KG1 (cell line): ENCODE measurements at places on chromosomes 2 and 18.
A peak's percentile ranks its signal among the peaks of the same experiment; 100 is the strongest.

DNA sequence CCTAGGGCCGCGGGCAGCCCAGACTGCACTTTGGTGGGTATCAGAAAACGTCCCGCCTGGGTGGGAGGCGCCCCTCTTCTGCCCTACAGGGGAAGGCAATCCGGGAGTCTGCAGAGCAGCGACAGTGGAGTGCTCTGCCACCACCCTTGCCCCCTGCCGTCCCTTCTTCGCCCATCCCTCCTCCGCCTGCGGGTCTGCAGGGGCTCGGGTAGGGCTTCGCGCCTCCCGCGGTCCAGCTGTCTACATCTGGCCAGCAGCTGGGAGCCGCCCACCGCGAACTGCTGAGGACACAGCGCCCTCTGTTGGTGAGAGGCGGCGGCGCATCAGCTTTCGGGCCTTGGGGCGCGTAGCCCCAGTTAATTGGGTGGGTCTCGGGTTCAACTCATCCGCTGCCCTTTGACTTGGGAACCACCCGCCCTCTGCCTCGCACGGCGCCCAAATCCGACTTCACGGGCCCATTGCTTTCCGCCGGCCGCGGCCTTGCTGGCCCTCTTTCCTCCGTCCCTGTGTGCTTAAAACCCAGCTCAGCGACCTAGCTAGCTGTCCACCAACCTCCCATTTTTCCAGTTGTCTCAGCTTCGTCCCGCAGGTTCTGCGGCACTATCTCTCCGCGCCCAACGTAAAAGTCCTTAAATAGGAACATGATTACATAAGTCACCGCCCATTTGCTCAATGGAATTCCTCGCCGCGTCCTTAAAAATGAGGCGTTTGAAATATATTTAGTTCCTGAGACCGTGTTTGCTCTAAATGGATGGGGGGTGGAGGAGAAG lies 17.6 kb downstream of the WNT10A start:
- DNase-seq: peak; percentile 34

DNA sequence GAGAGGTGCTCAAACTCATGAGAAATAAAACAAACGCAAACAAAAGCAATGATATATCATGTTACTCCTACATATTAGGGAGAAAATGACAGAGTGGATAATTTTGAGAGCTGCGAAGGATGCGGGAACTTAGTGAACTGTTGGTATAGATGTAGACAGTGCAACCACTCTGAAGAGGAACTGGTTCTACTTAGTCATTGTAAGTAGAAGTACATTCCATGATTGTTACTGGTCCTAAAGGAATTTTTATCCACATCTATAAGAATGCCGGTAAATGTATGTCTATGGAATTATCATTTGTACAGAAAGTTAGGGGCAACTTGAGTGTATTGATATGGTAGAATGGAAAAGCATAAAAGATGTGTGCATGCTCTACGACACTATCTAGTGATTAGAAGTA lies 1238.4 kb downstream of the LRP1B start:
- no peak for DNase-seq

GRCh38 chr2:101036562-101036961 lies 34.5 kb downstream of the RPL31 start:
- no peak for DNase-seq

DNA sequence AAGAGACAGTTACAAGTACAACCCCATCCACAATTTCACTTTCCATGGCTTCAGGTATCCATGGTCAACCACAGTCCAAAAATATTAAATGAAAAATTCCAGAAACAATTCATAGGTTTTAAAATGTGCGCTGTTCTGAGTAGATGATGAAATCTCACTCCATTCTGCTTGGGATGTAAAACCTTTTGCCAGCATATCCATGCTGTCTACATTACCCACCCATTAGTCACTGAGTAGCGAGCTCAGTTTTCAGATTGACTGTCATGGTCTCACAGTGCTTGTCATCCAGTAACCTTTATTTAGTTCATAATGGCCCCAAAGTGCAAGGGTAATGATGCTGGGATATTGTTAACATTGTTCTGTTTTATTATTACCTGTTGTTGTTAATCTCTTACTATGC lies 40.5 kb downstream of the SMAD4 start:
- no peak for DNase-seq

- no peak for DNase-seq
Observed at GRCh38 chr2:26901326-26902183, 53.6 kb downstream of the DPYSL5 start.

- DNase-seq: no peak
Observed at GRCh38 chr18:58792086-58792485, 72.6 kb upstream of the ZNF532 start.

- no peak for DNase-seq
Observed at GRCh38 chr2:88053934-88054781, 1.4 kb downstream of the KRCC1 start.

GRCh38 chr2:79798776-79799175 lies 285.9 kb downstream of the CTNNA2 start:
- DNase-seq: no peak

GRCh38 chr18:71242981-71243380 lies 954.1 kb downstream of the SOCS6 start:
- no peak for DNase-seq

DNA sequence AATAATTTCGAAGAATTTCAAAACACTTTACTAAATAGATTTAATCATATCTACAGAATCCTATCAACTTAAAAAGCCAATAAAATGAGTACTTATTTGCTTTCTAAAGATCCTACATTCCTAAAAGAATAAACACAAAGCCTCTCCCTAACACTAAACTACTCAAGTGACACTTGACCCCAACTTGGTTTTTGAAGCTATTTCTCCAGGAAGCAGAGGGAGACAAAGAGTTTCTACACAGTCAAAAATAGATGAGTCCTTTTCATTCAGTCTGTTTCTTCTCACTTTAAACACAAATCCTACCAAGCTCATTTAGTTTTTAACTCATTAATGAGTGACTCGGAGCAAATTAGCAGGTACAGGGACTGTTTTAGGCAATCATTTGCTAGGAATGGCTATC lies 2.1 kb downstream of the ATL2 start:
- DNase-seq: no peak

DNA sequence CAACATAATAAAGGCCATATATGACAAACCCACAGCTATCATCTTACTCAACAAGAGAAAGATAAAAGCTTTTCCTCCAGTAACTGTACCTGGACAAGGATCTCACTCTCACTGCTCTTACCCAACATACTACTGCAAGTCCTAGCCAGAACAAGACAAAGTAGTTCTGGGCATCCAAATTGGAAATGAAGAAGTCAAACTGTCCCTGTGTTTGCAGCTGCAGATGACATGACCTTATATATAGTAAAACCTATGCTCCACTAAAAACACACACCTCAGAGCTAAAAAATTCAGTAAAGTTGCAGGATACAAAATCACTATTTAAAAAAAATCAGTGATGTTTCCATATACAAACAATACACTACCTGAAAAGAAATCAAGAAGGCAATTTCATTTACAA lies 32.2 kb downstream of the USP34 start:
- no peak for DNase-seq

GRCh38 chr2:172200495-172201085 lies 97.9 kb upstream of the DLX2 start:
- DNase-seq: no peak

DNA sequence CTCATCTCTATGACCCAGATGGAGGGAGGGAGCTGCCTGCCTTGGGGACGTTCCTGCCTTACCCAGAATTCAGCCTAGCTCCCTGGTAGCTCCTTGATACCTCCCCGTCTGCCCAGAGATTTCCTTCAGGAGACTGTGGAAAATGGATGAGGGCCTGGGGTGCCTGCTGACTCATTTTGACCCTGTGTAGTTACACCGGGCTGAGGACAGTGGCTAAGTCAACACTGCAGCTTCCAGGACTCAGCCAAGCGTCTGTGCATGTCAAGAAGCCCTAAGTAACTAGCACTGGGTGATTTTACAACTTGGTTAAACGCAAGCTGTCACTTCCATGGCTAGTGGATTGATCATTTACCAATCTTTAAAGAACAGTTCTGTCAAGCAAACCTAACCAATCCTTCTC lies 23.3 kb upstream of the EPAS1 start:
- no peak for DNase-seq

- no peak for DNase-seq
Observed at GRCh38 chr2:20541651-20542050, 94.8 kb downstream of the RHOB start.

- no peak for DNase-seq
Observed at GRCh38 chr2:103165836-103166235, 404.0 kb downstream of the TMEM182 start.

- no peak for DNase-seq
Observed at GRCh38 chr2:172252154-172252553, 149.5 kb upstream of the DLX2 start.

- no peak for DNase-seq
Observed at GRCh38 chr18:77063260-77063659, 69.3 kb downstream of the MBP start.

GRCh38 chr2:65278531-65278981 lies 50.9 kb downstream of the ACTR2 start:
- DNase-seq: no peak

- no peak for DNase-seq
Observed at GRCh38 chr2:235939471-235939870, 228.7 kb downstream of the GBX2 start.

- no peak for DNase-seq
Observed at GRCh38 chr2:129239141-129239540, 740.3 kb upstream of the RAB6C start.

- no peak for DNase-seq
Observed at GRCh38 chr2:191114403-191114886, 36.3 kb downstream of the STAT4 start.

DNA sequence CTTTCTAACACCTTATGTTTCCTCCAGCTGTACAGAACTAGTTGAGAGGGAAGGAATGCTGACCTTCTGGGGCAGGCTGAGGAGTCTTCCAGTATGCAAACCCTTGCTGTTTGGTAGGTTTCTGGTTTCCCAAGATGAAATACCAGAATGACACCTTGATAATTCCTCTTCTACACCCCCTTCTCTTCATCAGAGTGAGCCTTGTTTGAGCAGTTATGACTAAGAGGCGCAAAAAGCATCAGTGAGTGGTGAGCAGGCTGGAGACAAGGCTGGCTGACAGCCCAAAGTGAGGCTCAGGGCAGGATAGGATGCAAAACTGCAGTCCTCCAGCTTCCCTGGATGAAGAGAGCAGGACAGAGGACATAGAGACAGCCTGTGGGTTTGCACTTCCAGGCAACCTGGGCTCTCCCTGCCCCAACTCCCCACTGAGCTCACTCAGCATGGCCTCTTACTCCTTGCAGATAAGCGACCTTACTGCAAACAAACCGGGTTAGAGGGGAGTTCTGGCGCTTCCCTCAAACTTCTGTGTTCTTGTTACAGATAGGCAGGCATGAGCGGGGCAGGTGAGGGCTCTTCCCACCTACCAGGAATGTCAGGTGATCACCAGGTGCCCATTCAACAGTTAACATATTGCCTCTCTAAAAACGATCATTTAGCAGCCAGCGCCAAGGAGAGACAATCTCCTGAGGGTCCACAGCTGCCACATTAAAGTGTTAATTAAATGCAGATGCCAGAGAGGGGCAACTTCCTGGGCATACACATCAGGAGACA lies 5.4 kb downstream of the MPPE1 start:
- no peak for DNase-seq

GRCh38 chr18:4125224-4125623 lies 329.9 kb downstream of the DLGAP1 start:
- no peak for DNase-seq

- DNase-seq: no peak
Observed at GRCh38 chr2:45505138-45505537, 105.9 kb downstream of the SRBD1 start.

- no peak for DNase-seq
Observed at GRCh38 chr2:102401865-102402264, 21.1 kb upstream of the IL18RAP start.

DNA sequence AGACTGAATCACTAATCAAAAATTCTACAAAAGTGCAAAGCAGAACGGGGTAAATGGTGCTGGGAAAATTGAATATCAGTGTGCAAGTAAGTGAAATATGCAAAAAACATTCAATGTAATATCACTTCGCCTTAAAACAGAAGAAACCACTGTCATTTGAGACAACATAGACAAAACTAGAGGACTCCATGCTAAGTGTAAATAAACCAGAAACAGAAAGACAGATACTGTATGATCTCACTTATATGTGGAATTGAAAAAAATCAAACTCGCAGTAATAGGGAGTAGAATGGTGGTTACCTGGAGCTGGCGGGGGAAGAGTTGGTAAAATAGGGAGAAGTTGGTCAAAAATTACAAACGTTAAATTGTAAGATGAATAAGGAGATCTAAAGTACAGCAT lies 1420.0 kb upstream of the CDH2 start:
- no peak for DNase-seq

DNA sequence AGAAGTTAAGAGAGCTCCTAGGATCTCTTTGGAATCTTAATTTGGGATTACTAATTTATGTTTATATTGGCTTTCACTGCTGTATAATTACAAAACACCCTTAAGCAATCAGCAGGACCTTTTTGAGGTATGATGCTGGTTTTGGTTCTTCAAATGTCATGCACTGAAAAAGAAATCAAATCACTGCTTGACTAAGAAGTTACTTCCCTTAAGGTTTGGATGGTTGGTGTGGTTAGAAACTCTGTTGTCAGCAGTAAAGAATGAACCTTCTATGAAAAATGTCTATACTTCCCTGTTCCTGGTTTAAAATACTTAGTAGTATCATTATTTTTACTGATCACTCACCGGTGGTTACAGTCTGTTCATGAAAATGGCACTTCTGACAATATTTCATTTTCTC lies 5.5 kb downstream of the COLEC12 start:
- peak; percentile 5 for DNase-seq

DNA sequence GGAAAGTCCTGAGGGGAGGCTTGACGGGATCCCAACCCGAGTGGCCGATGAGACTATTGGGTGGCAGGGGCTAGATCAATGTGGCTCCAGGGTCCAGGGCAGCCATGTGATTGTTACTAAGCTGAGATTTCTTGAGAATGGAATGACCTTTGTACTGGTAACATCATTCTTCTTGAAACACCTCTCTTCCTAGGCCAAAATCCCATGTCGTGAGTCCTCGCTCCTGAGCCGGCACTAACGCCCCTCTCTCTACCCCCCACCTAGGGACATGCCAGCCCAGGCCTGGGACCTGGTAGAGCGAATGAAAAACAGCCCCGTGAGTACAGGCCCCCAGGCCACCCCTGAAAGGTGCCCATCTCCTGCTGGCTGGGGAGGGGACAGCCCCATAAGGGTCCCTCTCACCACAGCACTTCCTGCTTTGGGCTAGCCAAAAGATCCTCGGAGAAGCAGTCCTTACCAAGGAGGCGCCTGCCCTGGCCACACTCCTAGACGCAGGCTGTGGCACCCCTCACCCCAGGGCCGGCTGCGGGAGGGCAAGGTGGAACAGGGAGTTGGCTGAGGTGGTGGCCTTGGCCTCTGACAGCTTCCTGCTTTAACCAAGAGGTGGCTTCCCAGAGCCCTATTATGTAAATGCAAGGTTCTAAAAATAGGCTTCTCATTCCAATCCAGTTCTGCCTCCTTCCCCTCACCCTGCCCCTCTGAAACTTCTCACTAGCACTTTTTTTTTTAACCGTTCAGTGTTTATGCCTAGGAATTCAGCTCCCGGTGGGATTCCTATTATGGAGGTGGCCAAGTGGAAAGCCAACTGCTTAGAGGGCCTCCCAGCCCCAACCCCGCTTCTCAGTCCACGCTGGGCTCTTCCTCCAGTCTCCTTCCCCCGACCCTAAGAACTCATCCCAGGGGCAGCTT lies 126.6 kb upstream of the PPP1CB start:
- DNase-seq: no peak
